ENCODE measurements at places on chromosomes 16 and 17.

DNA sequence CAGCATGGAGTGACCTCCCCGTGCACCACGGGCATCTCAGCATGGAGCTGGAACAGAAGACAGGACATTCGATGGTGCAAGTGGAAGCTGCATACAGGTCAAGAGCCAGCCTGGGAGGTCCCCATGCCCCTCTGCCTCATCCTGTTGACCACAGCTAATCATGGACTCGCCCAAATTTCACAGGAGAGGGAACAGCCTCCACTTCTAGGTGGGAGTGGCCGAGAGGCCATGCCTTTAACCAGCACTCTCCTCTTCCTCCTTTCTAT lies 3.8 kb upstream of the SLC47A2 start:
- no peak for DNase-seq

GRCh38 chr17:8159032-8159400 lies 3.7 kb downstream of the VAMP2 start:
- DNase-seq = no peak

- no peak for DNase-seq
Measured at GRCh38 chr17:76027159-76027839, at the start of gene EVPL. TSS of gene EVPL (minus strand) at chr17:76027306. CDS start at chr17:76027198, 108 bp downstream.

- no peak for DNase-seq
Measured at GRCh38 chr16:3383045-3383448, 17.8 kb downstream of the ZSCAN32 start.

DNA sequence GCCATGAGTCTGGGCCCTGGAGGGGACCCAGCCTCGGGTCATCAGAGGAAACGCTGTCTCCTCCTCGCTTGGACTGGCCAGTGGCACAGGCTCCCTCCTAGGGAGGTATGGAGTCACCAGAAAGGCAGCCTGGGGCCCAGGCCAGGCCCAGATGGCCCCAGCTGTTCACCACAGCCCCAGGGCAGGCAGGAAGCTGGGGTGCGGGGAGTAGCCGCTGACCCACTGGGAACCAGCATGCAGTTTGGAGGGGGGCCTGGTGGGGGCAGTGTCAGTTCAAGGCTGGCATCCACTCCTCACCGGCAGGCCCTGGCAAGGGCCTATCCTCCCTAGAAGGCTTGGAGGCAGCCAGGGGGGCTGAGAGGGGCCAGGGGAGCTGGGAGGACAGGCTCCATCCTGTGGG lies 48.8 kb downstream of the SDK2 start:
- peak; percentile 31 for DNase-seq

- no peak for DNase-seq
Measured at GRCh38 chr17:28861393-28862203, 6.8 kb downstream of the ERAL1 start.

- no peak for DNase-seq
Measured at GRCh38 chr17:56108811-56109284, 44.4 kb upstream of the ANKFN1 start.

GRCh38 chr16:83068686-83069085 lies 441.9 kb downstream of the CDH13 start:
- DNase-seq = peak; percentile 10

GRCh38 chr17:77178050-77178449 lies 37.3 kb downstream of the SEC14L1 start:
- DNase-seq = no peak

DNA sequence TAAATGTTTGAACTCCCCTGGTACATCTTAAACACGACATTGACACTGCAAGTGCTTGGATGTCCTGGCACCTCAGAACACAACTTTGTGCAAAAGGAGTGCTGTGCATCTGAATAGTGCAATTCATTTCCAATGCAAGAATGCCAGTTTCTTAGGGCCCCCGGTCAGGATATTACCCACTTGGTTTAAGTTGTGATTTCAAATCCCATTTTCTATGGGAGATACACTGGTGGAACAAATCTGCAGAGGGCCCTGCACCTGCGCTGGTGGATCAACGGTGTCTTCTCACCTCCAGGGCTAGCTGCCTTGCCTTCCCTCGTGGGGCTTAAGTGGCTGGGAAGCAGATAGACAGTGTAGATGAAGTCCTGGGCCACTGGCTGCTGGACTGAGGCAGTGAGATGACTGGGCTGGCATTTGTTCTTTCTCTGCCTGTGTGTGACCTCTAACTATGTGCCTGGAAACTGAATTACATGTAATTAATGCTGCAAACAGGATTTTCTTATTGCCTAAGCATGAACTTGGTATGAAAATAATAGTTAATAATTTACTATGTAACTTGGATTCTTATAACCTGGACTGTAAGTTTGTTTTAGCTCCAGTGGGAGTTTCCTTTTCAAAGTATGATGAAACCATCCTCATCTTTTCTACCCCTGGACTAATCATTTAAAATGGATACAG lies 20.9 kb downstream of the HAPSTR1 start:
- DNase-seq = no peak

GRCh38 chr16:51455398-51455797 lies 304.3 kb upstream of the SALL1 start:
- DNase-seq = no peak

GRCh38 chr16:11025120-11025531 lies 80.8 kb downstream of the CLEC16A start:
- no peak for DNase-seq

- DNase-seq = no peak
Measured at GRCh38 chr17:42169351-42169750, 11.6 kb downstream of the KCNH4 start.

DNA sequence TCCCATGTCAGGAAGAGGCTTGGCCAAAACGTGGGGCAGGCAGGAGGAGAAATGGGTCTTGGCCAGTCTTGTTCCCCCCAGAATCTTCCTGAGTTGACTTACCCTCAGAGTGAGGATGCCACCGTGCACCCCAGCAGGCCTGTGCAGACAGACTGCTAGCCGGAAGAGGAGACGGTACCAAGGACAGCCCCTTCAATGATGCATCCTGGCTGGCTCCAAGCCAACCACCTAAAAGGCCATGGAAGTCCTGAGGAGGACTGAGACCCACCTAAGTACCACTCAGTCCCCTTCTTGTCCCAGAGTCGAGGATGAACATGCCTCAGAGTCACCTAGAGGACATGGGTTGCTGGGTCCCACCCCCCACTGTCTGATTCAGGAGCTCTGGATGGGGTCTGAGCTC lies 46.7 kb upstream of the RCVRN start:
- DNase-seq = no peak

- DNase-seq = no peak
Measured at GRCh38 chr17:51662204-51663056, 402.1 kb downstream of the UTP18 start.

GRCh38 chr17:66445229-66445628 lies 142.8 kb downstream of the PRKCA start:
- DNase-seq = no peak

- peak; percentile 35 for DNase-seq
Measured at GRCh38 chr17:74379495-74380085, 12.3 kb downstream of the GPR142 start.

- no peak for DNase-seq
Measured at GRCh38 chr17:8556074-8556473, 74.5 kb downstream of the MYH10 start.

- peak; percentile 37 for DNase-seq
Measured at GRCh38 chr16:1002399-1003166, 21.0 kb downstream of the SOX8 start.

All from GM04504 (cell line).